ENCODE measurements at places on chromosomes 11 and 22. TPM values are rescaled to one million over a fixed set of nuclear protein-coding genes. Genes with fewer than 3 reads are reported as not detected.
A peak's percentile ranks its signal among the peaks of the same experiment; 100 is the strongest.

DNA sequence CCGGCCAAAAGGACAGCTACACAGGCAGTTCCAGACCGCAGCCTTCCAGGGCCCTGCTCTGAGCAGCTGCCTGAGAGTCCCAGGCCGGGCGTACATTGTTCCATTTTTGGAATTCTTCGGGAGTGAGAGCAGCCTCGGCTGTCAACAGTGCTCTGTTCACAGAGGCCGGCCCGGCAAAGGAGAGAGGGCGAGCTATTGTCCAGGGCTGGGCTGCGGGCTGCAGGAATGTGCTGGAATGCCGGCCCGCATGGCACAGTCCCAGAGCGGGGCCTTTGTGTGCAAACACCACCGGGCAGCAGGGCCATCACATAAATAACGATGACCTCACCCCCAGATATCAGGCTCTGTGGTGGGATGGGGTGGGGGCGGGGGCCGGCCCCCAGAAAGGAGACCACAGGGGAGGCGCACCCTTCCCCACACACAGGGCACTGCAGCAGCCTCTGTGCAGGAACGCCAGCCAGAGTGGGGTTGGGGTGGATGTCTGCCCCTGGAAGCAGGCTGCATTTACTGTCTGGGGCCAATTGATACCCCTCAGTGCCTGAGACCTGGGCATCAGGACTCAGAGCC, 15.8 kb downstream of the LINC01488 start:
- peak; percentile 94 for DNase-seq

DNA sequence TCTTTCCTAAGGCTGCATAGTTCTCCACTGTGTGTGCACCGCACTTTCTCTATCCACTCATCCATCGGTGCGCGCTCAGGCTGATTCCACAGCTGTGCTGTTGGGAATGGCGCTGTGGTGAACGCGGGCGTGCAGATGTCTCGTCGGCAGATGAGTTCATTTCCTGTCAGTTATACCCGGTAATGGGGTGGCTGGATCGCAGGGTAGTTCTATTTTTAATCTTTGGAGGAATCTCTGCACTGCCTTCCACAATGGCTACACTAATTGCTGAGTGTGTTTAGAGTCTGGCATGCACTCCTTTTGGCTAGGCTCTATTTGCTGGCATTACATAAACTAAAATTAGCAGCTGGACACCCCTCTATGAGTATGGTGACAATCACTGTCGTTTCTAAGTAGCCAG, 27.9 kb upstream of the KRTAP5-7 start:
- no peak for DNase-seq

DNA sequence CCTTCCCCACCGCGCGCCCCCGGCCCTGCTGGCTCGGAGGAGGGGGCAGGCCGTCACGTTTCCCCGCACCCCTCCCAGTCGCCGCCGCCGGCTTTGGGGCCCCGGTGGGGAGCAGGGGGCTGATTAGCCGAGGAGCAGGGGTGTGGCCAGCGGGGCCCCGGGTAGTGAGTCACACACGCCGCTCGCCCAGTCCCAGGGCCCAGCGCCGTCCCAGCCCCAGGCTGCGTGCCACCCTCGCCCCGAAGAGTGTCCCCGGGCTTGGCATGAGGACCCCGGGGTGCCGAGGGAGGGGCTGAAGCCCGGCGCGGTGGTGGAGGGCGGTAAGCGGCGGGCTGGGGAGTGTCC, 34.4 kb downstream of the PRDM11 start:
- DNase-seq, result no peak

DNA sequence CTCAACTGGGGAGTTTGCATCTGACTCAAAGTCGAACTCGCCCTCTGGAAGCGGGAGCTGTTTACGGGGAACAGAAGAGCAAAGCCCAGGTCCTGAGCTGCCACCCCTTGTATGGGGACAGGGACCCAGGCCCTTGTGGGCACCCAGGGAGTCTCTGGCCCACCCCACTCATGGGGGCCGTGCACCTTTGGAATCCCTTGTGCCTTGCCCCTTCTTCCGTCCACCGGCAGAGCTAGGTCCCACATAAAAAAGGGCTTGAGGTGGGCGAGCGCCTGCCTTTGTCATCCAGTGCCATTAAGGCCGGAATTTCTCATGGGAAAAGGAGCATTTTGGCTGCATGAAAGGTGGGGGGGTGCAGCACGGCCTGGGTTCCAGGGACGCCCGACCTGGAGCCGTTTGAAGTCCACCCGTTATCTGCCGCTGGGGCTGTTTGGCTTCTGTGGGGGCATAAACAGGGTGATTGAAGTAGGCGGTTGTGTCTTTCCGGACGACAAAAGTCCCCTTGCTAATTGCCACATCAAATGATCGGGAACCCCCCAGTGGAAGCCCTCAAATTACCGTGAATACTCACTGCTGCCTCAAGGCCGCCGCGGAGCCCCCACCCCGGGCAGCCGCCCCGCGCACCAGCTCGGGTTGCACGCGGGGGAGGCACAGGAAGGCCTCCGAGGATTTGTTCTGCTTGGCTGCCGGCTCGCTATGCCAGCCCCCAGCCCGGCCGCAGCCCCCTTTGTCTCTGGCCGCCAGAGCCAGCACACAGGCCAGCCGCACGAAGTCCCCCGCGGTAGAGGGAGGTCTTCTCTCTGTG, 49.0 kb upstream of the FGF3 start:
- DNase-seq, result no peak

DNA sequence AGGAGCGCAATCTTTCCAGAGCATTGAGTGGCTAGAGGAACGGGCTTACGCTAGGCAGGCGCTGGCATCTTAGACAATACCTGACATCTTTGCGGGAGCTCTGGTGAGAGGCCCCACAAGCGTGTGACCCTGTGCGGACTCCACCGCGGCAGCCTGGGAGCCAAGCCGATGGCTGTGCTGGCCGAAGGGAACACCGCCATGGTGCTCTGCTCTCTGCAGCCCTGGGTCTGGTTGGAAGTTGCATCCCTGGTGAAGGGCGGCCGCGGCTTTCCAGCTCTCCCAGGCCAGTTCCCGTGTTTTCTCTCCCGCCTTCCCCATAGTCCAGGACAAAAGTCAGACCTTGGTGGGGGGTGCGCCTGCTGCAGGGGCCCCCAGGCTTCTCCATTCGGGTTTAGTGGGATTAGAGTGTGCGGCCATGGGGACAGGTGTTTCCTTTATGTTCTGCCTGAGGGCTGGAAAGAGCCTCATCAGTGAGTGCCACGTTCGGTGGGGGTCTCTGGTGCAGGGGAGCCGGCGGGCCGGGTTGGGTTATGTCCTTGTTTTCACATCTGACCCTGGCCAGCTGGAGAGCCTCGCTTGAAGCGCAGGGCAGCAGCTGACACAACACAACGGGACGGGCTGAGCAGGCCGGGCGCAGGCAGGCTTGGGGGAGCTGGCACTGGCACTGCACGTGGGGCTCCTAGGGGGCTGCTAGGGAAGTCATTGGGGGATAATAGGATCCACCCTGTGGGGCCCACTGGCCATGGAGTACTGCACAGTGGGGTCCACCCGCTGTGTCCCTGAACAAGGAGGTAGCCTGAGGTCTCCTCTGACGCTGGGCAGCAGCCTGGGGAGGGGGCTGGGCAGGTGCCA, 94.8 kb downstream of the KCNQ1 start:
- DNase-seq, result no peak

DNA sequence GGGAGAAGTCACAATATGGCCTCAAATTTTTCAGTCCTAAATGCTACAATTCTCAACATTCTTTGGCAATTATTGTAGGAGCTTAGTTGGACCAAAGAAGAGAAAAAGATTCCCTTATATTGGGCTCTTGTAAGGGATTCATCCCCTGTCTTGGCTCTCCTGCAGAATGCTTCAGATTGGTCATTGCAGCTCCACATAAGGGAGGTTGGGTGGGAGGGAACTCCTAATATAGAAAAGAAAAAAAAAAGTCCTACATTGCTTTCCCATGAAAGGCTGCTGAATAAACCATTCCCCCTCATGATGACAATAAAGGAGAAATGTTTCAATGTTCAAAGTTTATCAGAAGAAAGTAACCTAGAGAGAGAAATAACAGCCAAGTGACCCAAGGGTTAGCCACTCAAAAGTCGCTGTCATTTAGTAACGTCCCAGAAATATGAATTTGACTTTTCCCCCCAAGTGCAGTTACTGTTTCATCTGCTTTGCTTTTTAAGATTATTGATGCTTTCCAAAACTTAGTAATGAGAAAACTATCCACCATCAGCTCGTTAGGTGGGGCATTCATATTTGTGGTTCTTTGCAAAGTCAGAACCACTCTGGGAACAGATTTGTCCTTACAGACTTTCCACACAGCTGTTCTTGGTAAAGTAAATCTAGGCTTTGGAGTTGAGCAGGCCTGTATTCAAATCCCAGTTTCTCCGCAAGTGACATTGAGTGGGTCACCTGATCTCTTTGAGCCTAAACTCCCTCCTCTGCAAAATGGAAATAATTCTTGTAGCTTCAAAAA, 5.0 kb upstream of the SLC1A2 start:
- no peak for DNase-seq

- no peak for DNase-seq
Observed at GRCh38 chr11:4140067-4140636, 45.6 kb downstream of the RRM1 start.

GRCh38 chr11:117723277-117724024, 73.6 kb downstream of the DSCAML1 start:
- peak; percentile 55 for DNase-seq

- DNase-seq, result no peak
Observed at GRCh38 chr22:45579306-45579705, 76.6 kb downstream of the FBLN1 start.

- DNase-seq, result no peak
Observed at GRCh38 chr11:68523743-68524142, 63.2 kb downstream of the PPP6R3 start.

Gene PATZ1
- total RNA-seq, result 9.1 TPM

Gene BATF2
- total RNA-seq, result not detected

Gene SYT12
- total RNA-seq, result 3.1 TPM
